Stimulated activated CD8-positive, alpha-beta memory T cell treated with anti-CD3 and anti-CD28 coated beads, Interleukin-4, amount 100 ng/mL, for 48 hours (primary cell): ENCODE measurements at places on chromosomes 2 and 18.

GRCh38 chr2:196125596-196125995 lies 45.8 kb downstream of the STK17B start:
- DNase-seq = no peak

- DNase-seq = no peak
These were observed 1144.1 kb downstream of the CNTNAP5 start for GRCh38 chr2:125169022-125169763.

DNA sequence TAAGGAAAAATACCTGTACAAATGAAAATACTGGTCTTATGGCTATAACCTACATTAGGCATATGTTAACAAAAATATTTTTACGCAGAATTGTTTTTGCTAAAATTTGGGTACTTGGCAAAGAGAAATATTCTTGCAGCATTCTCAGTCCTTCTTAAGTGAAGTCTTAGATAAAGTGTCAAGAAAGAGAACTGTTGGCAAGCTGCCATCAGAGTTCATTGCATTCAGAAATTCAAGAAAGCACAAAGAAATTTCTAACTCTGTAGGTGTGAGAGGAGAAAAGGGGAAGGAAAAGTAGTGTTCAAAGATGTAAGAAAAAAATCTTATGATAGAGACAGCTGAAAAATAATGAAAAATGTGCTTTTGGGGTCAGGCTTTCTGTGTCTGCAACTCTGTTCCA lies 86.7 kb downstream of the IRS1 start:
- DNase-seq = no peak

DNA sequence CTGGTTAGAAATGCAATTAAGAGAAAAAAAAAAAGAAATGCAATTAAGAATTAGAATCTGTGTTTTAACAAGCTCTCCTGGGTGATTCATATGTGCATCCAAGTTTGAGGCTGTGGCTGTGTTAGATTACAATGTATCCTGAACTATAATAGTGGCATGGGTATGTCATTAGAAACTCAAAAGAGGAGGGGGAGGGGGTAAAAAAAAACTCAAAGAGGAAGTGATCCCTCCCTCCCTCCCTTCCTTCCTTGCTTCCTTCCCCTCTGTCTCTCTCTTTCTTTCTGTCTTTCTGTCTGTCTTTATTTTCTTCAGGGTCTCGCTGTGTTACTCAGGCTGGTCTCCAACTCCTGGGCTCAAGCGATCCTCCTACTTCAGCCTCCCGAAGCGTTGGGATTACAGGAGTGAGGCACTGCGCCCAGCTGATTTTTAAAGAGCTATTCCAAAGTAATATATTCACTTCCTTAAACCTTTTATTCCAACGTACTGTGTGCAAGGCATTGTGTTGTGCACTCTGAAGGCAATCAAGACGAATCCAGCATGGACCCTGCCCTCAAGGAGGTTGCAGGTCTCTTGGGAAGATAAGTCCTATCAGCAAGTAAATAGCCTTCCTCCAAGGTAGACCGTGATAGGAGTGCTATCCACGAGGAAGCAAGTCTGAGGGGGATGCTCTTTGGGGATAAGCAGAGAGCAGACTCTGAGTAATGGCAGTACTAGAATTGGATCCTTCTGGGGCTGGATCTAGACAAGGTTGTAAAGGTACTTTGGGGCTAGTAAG lies 35.9 kb upstream of the MCFD2 start:
- DNase-seq = no peak

GRCh38 chr2:240645801-240646175 lies 20.5 kb downstream of the GPR35 start:
- DNase-seq = no peak

- DNase-seq = no peak
These were observed 204.8 kb upstream of the PARD3B start for GRCh38 chr2:204340511-204340910.

GRCh38 chr2:104599787-104600510 lies 254.0 kb upstream of the POU3F3 start:
- no peak for DNase-seq

DNA sequence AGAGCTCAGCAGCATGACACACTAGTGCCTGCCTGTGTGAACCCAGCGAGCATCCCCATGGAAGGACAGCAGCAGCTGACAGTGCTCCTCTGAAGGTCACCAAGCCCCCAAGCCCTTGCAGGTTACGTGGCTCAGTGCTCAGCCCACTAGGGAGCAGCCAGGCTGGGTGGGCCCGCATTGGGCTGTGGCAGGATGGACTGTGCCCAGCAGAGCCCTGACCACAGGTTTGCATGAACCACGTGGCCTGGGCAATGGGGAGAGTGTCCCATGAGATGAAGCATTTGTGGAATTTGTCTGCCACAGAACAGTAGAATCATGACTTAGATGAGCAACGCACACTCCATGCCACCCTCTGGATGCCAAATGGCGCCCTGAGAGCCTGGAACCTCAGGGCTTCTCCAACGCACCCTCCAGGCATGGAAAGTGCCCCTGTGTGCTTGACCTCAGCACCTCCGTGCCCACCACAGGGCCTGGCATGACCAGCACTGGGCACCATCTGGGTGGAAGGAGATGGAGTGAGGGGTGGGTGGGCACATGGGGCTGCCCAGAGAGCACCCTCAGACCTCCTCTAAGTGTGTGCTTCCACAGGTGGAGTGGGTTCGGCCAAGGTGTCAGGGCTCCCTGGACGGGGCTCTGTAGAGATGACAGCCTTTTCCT lies 216.1 kb upstream of the RAB6C start:
- peak; percentile 14 for DNase-seq
